ENCODE measurements at places on chromosomes 5 and 9. TPM values are rescaled to one million over a fixed set of nuclear protein-coding genes. Genes with fewer than 3 reads are reported as not detected.

DNA sequence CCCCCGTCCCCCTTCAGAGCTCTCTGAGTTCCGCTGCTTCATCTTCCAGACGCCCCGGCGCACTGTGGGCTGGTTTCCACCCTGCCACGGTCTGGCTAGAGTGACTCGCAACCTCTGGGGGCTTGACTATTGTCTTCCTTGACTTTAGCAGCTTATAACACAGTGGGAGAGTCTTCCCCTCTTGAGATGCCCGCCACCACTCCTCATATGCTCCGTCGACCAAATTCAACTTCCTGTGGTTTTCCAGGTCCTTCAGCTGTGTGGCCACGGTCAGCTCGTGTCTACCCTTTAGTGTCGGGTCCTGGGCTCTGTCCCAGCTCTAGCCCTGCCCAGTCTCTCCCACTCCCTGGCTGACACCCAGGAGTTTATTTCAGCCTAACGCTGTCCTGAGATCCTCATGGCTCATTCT is 28.2 kb upstream of the NCS1 start:
- no peaks in the 10 kb centered on the region for H3K36me3 ChIP-seq
- no peak overlapping the region for H3K4me3 ChIP-seq
- no peaks in the 10 kb centered on the region for H3K4me1 ChIP-seq
- H3K27me3 ChIP-seq: no peaks in the 10 kb centered on the region
- H3K27ac ChIP-seq: no peak overlapping the region

GRCh38 chr9:121885345-121885901 is 207.7 kb downstream of the TTLL11 start:
- no peak for DNase-seq
- H3K27me3 ChIP-seq: no peaks in the 10 kb centered on the region
- H3K36me3 ChIP-seq: no peaks in the 10 kb centered on the region
- no peaks in the 10 kb centered on the region for H3K4me1 ChIP-seq
- no peak overlapping the region for H3K4me3 ChIP-seq

GRCh38 chr9:93257808-93258331 is 73.9 kb downstream of the WNK2 start:
- DNase-seq: no peak
- no peak overlapping the region for H3K27ac ChIP-seq
- H3K36me3 ChIP-seq: no peaks in the 10 kb centered on the region
- H3K4me1 ChIP-seq: peaks cover 19% of the 10 kb centered on the region
- H3K4me3 ChIP-seq: no peak overlapping the region
- no peaks in the 10 kb centered on the region for H3K27me3 ChIP-seq

GRCh38 chr9:5835808-5836207 is 2.9 kb upstream of the ERMP1 start:
- H3K27me3 ChIP-seq: no peaks in the 10 kb centered on the region
- no peak overlapping the region for H3K27ac ChIP-seq
- peaks cover 40% of the 10 kb centered on the region for H3K4me1 ChIP-seq
- H3K4me3 ChIP-seq: no peak overlapping the region
- H3K36me3 ChIP-seq: no peaks in the 10 kb centered on the region

The SMIM33 gene
- not detected for total RNA-seq

GRCh38 chr5:120055858-120056257 is 408.2 kb upstream of the PRR16 start:
- no peak for DNase-seq
- no peak overlapping the region for H3K27ac ChIP-seq
- peaks cover 9% of the 10 kb centered on the region for H3K4me1 ChIP-seq
- H3K4me3 ChIP-seq: no peak overlapping the region
- no peaks in the 10 kb centered on the region for H3K27me3 ChIP-seq

DNA sequence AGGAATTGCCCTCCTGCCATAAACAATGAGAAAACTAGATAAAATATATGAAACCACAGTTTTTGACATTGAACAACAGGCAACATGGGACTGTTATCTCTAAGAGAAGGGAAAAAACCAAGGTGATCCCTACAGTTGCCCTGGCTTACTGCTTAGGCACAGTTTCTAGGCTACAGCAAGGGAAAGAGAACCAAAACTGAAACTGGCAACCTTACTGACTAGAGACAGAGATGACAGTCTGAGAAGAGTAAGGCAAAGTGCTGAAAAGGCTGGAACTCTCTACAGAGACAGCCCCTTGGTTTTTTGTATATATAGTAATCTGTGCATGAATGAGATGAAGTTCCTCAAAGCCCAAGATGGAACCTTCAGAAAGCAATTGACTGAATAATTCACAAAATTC is 36.2 kb upstream of the REEP2 start:
- H3K27ac ChIP-seq: no peak overlapping the region
- no peak overlapping the region for H3K4me3 ChIP-seq
- no peaks in the 10 kb centered on the region for H3K4me1 ChIP-seq
- peaks cover 25% of the 10 kb centered on the region for H3K36me3 ChIP-seq
- DNase-seq: no peak

GRCh38 chr5:124662181-124662781 is 84.2 kb downstream of the ZNF608 start:
- DNase-seq: peak; percentile 40
- H3K4me3 ChIP-seq: no peak overlapping the region
- H3K36me3 ChIP-seq: no peaks in the 10 kb centered on the region
- no peaks in the 10 kb centered on the region for H3K27me3 ChIP-seq
- H3K27ac ChIP-seq: peak overlapping the region; percentile 81

DNA sequence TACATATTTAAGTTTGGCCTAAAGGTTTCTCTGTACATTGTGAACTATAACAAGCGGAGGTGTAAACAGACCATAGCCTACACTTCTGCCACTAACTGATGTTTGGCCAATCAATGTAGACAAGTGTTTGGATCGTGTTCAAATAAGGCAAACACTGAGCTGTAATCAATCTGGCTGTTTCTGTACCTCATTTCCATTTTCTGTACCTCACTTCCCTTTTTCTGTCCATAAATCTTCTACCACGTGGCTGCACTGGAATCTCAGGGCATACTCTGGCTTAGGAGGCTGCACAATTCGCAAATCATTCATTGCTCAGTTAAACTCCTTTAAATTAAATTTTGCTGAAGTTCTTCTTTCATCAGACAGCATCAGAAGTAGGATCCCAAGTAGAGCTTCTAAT is 140.9 kb downstream of the SLC25A46 start:
- no peaks in the 10 kb centered on the region for H3K27me3 ChIP-seq
- no peak overlapping the region for H3K27ac ChIP-seq
- no peak for DNase-seq
- H3K4me3 ChIP-seq: no peak overlapping the region

The PTGR1 gene
- 8.2 TPM for total RNA-seq

- H3K4me1 ChIP-seq: no peaks in the 10 kb centered on the region
- H3K27ac ChIP-seq: no peak overlapping the region
- H3K4me3 ChIP-seq: no peak overlapping the region
- no peaks in the 10 kb centered on the region for H3K27me3 ChIP-seq
Observed at GRCh38 chr9:107024193-107024592, 161.2 kb downstream of the ZNF462 start.

The MEGF9 gene
- 9.9 TPM for total RNA-seq

DNA sequence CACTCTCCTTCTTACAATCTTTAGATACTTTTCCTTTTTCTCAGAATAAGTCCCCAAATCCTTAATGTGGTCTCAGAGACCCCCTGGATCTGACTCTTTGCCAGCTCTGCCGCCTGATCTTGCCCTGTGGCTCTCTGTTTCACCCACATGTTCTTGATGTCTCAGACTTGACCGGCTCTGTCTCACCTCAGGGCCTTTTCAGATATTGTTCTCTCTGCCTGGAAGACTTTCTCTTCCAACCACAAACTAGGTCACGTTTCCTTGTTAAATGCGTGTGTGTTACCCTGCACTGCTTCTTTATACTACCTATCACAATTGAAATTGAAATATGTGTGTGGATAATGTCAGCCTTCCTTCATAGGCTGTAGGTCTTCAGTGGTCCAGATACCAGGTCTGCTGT is 265.4 kb upstream of the NUDT12 start:
- H3K4me3 ChIP-seq: no peak overlapping the region
- H3K36me3 ChIP-seq: no peaks in the 10 kb centered on the region
- no peak for DNase-seq
- H3K4me1 ChIP-seq: no peaks in the 10 kb centered on the region

DNA sequence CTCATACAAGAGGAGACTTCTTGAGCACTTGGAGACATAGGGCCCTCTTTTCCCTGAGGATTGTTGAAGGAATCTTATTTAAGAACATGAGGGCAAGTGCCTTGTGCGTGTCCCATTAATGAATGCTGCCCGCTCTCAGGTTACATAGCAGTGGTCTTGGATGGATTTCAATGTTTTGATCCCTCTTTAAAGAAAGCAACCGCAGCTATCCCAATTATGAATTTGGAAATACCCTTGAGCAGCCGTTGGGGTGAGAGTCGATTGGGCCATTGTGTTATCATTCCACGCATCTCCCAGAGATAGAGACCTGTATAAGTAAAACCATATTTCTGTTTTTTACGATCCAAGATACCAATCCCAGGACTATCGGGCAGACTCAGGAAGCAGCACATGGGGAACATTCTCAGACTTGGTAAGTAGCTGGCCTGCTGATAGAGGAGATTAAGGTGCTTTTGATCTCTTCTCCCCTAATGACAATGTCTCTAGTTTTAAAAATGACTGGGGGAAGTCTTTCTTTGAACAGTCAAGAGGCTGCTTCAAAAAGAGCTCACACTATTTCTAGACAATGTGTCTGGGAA is 145.3 kb downstream of the MACROH2A1 start:
- no peak overlapping the region for H3K4me3 ChIP-seq
- H3K27me3 ChIP-seq: no peaks in the 10 kb centered on the region
- H3K27ac ChIP-seq: no peak overlapping the region
- no peaks in the 10 kb centered on the region for H3K4me1 ChIP-seq
- DNase-seq: no peak

The RNF180 gene
- 9.2 TPM for total RNA-seq

The RNF183 gene
- not detected for total RNA-seq

DNA sequence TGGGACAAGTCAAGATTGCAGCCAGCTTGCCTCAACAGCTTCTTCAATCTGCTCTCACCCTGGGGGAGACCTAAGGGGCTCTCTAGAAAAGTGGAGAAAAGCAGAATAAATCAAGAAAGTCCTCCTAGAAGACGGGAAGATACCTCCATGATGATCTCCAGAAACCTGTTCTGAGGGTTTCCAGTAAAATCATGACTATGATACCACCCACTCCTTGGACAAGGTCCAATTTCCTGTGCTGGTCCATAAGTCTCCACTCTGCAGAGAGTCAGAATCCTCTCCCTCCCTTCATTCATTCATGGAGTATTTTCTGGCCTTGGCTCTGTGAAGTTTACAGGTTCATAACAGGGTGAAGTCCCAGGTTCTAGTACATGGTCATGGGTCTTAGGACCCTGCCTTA is 168.6 kb downstream of the SLC12A2 start:
- no peak for DNase-seq
- H3K4me1 ChIP-seq: no peaks in the 10 kb centered on the region
- no peak overlapping the region for H3K27ac ChIP-seq
- no peak overlapping the region for H3K4me3 ChIP-seq
- no peaks in the 10 kb centered on the region for H3K27me3 ChIP-seq
- no peaks in the 10 kb centered on the region for H3K36me3 ChIP-seq

- H3K27ac ChIP-seq: no peak overlapping the region
- no peaks in the 10 kb centered on the region for H3K27me3 ChIP-seq
- no peaks in the 10 kb centered on the region for H3K36me3 ChIP-seq
- no peak overlapping the region for H3K4me3 ChIP-seq
Observed at GRCh38 chr5:83512061-83512745, 40.7 kb downstream of the VCAN start.

DNA sequence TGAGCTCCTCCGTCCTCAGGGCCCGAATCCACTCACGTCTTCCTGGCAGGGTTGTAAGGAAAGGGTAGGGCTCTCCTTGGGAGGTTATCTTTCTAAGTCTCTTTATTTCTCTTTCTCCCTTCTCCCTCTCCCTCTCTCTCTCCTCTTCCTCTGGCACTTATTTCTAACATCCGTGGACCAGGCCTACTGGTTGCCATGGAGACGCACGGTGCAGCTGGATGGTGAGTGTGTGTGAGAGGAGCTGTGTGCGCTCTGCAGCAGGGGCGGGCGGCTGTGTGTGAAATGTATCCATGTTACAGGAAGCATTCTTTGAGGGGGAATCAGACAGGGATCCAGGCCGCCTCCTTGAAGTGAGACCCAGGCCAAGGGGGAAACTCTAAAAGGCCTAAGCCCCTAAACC is 32.2 kb downstream of the PCDH1 start:
- H3K27me3 ChIP-seq: no peaks in the 10 kb centered on the region
- H3K36me3 ChIP-seq: no peaks in the 10 kb centered on the region
- peaks cover 46% of the 10 kb centered on the region for H3K4me1 ChIP-seq
- no peak overlapping the region for H3K4me3 ChIP-seq
